ENCODE measurements at places on chromosomes 13 and 19.

GRCh38 chr19:2478278-2478755 is 2.4 kb downstream of the GADD45B start:
- peak; percentile 71 for DNase-seq

- DNase-seq: no peak
Measured at GRCh38 chr19:7529610-7530490, 5.7 kb upstream of the PNPLA6 start.

DNA sequence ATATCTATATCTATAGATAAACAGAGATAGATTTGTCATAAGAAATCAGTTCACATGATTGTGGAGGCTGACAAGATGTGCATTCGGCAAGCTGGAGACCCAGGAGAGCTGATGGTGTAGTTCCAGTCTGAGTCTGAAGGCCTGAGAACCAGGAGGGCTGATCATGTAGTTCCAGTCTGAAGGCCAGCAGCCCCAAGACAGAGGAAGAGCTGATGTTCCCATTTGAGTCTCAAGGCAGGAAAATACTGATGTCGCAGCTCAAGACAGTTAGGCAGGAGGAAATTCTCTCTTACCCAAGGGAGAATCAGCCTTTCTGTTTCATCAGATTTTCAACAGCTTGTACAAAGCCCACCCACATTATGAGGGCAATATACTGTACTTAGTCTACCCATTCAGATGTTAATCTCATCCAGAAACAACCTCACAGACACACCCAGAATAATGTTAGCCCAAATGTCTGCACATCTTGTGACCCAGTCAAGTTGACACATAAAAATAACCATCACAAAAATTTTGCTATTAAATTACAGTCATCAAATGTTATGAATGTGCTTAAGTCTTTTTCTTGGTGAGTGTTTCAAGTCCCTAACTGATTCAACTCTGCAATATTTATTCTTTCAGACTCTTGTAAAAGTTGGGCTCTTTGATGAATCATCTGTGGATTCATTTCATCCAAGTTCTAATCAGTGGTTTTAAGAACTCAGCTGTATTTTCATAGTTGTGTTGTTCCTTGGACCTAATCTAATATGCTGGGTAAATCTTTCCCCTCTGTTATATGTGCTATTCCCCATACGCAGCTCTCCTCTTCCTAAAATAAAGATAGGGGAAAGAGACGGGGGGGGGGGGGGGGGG is 22.7 kb upstream of the LRCH1 start:
- peak; percentile 46 for DNase-seq

DNA sequence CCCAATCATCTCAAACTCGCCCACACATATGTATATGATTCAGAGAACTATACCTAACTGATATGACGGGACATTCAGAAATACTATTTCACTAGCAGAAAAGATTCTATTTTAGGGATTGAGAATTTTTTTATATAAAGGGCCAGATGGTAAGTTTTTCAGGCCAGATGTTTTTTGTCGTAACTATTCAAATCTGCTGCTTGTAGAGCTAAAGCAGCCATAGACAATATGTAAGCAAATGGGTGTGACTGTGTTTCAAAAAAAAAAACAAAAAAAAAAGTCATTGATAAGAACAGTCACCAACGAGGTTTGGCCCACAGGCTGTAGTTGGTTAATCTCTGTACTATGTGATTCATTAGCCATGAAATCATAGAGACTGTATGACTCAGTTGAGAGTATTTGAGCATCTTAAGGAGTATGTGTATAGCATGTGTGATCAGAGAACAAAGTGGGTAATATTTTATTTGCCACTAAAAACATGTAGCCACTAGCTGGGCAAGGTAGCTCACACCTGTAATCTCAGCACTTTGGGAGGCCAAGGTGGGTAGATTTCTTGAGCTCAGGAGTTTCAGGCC is 2724.7 kb downstream of the PCDH9 start:
- peak; percentile 42 for DNase-seq
